ENCODE measurements at places on chromosomes 7 and 10. TPM values are rescaled to one million over a fixed set of nuclear protein-coding genes. Genes with fewer than 3 reads are reported as not detected.

DNA sequence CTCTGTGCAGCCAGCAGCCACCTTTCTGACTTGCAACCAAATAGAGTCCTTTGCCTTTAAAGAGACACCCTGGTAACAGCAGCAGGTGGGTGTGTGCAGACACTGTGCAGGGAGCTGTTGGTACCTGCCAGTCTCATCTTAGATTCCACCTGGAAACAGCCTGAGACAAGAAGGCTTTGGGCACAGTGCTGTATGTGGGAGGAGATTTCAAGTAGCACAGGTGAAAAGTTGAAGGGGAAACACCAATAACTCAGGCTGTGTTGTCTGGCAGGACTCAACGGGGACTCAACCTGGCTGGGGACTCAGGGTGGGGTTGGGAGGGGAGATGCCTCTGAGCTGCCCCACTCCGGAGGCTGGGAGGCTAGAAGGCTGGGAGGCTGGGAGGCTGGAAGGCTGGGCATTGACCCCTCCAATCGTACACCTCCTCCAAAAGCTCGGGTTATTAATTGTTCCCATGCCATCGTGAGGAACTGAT, 6.7 kb downstream of the CPXM2 start:
- H3K27ac ChIP-seq = no peak overlapping the region
- no peak overlapping the region for H3K4me3 ChIP-seq
- H3K4me1 ChIP-seq = no peaks in the 10 kb centered on the region
- H3K36me3 ChIP-seq = no peaks in the 10 kb centered on the region

- DNase-seq = no peak
- no peaks in the 10 kb centered on the region for H3K27me3 ChIP-seq
- no peak overlapping the region for H3K4me3 ChIP-seq
- H3K27ac ChIP-seq = no peak overlapping the region
- no peaks in the 10 kb centered on the region for H3K36me3 ChIP-seq
- H3K4me1 ChIP-seq = no peaks in the 10 kb centered on the region
These were observed 172.8 kb upstream of the AOAH start for GRCh38 chr7:36896956-36897590.

DNA sequence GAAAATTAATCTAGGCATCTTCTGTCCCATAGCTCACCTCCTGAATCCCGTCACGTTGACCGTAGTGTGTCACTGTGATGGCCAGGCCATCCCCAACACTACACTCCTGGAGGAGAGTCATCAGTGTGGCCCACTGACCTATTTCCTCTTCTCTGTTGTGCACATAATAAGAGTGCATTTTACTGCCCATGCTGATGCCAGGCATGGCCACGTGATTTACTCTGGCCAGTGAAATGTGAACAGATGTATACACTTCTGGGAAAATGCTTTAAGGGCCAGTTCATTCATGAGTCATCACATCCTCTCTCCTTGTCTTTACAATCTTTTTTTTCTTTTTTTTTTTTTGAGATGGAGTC, 101.9 kb upstream of the PIP4K2A start:
- H3K4me3 ChIP-seq = no peak overlapping the region
- no peaks in the 10 kb centered on the region for H3K4me1 ChIP-seq
- H3K27ac ChIP-seq = no peak overlapping the region
- DNase-seq = no peak
- no peaks in the 10 kb centered on the region for H3K36me3 ChIP-seq

Gene ABCB1
- 0.33 TPM for total RNA-seq

Gene SPRN
- not detected for total RNA-seq

Gene FAM171A1
- total RNA-seq = 5.6 TPM

Gene MARVELD1
- 5.1 TPM for total RNA-seq

Gene ZNF680
- 34.3 TPM for total RNA-seq

Data from gastrocnemius medialis (tissue), 4 donors.